ENCODE measurements at places on chromosomes 1 and 21. TPM values are rescaled to one million over a fixed set of nuclear protein-coding genes. Genes with fewer than 3 reads are reported as not detected.

DNA sequence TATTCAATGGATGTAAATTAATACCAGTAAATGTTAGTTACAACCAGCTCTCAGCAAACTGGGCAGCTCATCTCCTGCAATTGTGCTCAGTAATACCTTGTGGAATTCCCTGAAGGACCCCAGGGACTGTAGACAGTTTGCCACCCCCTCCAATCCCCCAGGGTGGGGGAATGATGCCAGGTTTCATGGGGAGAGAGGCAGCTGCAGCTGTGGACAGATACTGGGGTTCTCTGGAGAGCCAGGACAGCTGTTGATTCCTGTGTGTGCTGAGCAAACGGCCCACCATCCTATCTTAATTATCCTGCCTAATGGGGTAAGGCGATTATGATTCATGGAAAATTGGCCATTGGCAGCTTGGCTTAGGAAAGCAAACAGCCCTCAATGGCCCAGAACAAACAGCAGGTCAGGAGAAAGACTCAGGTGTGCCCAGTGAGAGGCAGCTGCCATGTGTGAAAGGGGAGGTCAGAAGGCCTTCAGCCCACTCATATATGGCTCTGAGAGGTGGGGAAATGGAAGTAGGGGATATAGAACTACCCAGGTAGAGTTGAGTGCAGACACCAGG lies 148.9 kb upstream of the CTTNBP2NL start:
- H3K4me3 ChIP-seq = no peak overlapping the region
- no peaks in the 10 kb centered on the region for H3K4me1 ChIP-seq
- no peak for DNase-seq
- no peaks in the 10 kb centered on the region for H3K36me3 ChIP-seq

GRCh38 chr21:28426545-28426944 lies 566.1 kb downstream of the LTN1 start:
- no peaks in the 10 kb centered on the region for H3K36me3 ChIP-seq
- no peaks in the 10 kb centered on the region for H3K4me1 ChIP-seq
- no peak overlapping the region for H3K4me3 ChIP-seq
- H3K27me3 ChIP-seq = no peaks in the 10 kb centered on the region
- DNase-seq = no peak
- H3K27ac ChIP-seq = no peak overlapping the region

GOLT1A gene
- not detected for total RNA-seq

CD34 gene
- 195 TPM for total RNA-seq

- no peak overlapping the region for H3K4me3 ChIP-seq
- no peaks in the 10 kb centered on the region for H3K27me3 ChIP-seq
- H3K27ac ChIP-seq = no peak overlapping the region
- no peaks in the 10 kb centered on the region for H3K36me3 ChIP-seq
- peak; percentile 26 for DNase-seq
Measured at GRCh38 chr1:2061065-2061778, 11.0 kb downstream of the PRKCZ start.

DNA sequence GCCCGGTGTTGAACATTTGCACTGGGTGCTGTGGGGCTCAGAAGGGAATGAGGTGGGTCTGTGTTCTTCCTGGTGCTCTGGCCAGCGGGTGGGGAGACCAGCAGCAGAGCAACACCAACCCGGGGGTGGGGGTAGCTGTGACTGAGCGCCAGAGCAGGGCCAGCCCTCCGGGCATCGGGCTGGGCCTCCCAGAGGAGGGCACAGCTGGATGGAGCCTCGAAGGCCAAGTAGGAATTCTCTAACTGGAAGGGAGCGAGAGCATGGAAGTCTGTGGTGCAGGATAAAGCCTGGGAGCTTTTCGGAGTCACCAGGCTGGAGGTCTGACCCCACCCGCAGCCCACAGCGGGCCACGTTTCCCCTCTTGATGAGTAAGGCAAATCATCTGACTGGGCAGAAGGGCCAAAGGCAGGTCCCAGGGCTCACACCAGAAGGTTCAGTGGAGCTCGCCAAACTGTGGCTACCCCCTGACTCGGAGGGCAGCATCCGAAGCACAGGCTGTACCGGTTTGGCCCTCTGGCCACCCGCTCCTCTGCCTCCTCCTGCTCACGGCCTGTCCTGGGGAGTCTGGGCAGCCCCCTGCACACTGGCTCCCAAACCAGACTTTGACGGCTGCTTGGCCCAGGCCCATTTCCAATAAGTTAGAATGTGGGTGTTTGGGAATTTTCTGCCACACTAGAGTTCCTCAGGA lies 18.8 kb downstream of the SLC1A7 start:
- H3K27ac ChIP-seq = peak overlapping the region; percentile 28
- H3K27me3 ChIP-seq = no peaks in the 10 kb centered on the region
- peak; percentile 85 for DNase-seq
- no peak overlapping the region for H3K4me3 ChIP-seq
- no peaks in the 10 kb centered on the region for H3K4me1 ChIP-seq
- no peaks in the 10 kb centered on the region for H3K36me3 ChIP-seq

DNA sequence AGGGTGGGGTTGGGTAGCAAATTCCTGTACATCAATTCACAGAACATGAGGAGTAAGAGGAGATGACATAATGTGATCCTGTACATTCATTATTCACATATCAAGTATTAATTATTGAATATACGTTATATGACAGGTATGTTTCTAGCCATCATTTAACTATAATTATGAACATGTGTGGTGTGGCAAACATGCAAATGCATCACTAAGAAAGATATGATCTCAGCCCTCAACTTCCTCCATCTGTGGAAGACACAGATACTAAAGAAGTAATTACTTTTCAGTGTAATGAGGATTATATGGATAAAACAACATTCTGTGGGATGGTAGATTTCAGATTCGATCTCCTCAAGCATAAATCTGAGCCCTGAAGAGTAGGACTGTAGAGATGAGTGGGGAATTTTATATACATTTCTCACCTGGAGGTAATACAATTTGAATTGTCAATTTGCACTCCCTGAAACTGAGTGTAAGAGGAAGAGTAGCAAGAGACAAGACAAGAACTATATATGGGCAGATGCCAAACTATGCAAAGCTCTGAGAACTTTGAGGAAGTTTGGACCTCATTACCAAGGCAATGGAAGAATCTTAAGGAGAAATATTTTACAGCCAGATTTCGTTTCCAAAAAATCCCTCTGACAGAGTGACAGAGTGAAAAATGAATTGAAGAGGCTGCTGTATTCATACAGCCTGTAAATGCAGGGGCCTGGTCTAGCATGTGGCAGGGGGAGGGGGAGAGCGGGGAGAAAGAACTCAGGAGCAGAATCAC lies 275.5 kb downstream of the TPR start:
- DNase-seq = no peak
- peak overlapping the region; percentile 22 for H3K27ac ChIP-seq
- no peaks in the 10 kb centered on the region for H3K36me3 ChIP-seq
- no peak overlapping the region for H3K4me3 ChIP-seq

EPHA10 gene
- total RNA-seq = 0.12 TPM

ARHGEF16 gene
- total RNA-seq = 0.62 TPM

GRCh38 chr1:105636052-105636451 lies 1420.4 kb upstream of the PRMT6 start:
- H3K36me3 ChIP-seq = no peaks in the 10 kb centered on the region
- H3K27ac ChIP-seq = no peak overlapping the region
- H3K4me1 ChIP-seq = no peaks in the 10 kb centered on the region
- H3K27me3 ChIP-seq = no peaks in the 10 kb centered on the region
- DNase-seq = no peak
- H3K4me3 ChIP-seq = no peak overlapping the region

DNA sequence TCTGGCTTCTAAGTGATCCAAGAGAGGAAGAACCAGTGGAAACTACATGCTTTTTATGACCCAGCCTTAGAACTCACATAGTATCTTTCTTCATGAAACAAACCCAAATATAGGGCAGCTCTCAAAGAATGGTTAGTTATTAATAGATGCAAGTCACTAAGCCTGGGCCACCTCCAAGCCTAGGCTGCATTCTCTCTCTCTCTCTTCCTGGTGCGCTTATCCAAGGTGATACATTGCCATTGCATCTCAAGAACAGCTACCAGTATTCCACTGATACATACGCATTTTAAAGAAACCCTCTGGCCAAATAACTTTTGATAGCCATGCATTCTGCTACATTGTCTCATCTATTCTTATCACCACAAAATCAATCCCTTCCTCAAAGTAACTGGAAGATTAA lies 455.6 kb upstream of the ADGRL2 start:
- H3K27me3 ChIP-seq = no peaks in the 10 kb centered on the region
- DNase-seq = no peak
- H3K36me3 ChIP-seq = no peaks in the 10 kb centered on the region

DNA sequence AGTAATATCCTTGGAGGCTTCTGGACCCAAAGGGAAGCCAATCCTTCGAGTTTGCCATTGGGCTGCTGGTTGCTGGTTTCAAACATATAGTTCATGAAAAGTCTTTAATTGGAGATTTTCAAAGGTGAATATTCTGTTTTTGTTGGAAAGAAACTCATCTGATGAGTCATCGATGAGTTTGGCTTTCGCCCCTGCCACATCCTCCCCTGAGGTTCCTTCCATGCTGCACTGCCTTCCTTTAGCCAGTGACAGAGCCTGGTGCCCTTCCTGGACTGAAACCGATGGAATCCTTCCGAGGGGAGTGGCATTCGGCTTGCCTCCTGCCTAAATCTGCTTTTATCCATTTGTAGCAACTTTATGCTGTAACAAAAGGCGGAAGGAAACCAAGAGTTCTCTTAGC lies 550.0 kb downstream of the KIF26B start:
- H3K4me1 ChIP-seq = no peaks in the 10 kb centered on the region
- no peak for DNase-seq
- H3K27ac ChIP-seq = no peak overlapping the region
- H3K27me3 ChIP-seq = no peaks in the 10 kb centered on the region

HCN3 gene
- total RNA-seq = 1.8 TPM

Measured in aorta (tissue), 5 donors.